Activated CD8-positive, alpha-beta memory T cell treated with anti-CD3 and anti-CD28 coated beads, Interleukin-2, amount 10 ng/mL, durations not matched to agents 7 days and 5 days (primary cell): ENCODE measurements at places on chromosomes 2 and 18. TPM values are rescaled to one million over a fixed set of nuclear protein-coding genes. Genes with fewer than 3 reads are reported as not detected.

Gene PSMA8
- 1.1 TPM for total RNA-seq

Gene IL36A
- not detected for total RNA-seq

Gene GKN2
- not detected for total RNA-seq

Gene DYSF
- 8.9 TPM for total RNA-seq

Gene SLC16A14
- 0.47 TPM for total RNA-seq

Gene GNAL
- total RNA-seq = not detected

Gene AKAIN1
- total RNA-seq = not detected

Gene POTEE
- 0.40 TPM for total RNA-seq

DNA sequence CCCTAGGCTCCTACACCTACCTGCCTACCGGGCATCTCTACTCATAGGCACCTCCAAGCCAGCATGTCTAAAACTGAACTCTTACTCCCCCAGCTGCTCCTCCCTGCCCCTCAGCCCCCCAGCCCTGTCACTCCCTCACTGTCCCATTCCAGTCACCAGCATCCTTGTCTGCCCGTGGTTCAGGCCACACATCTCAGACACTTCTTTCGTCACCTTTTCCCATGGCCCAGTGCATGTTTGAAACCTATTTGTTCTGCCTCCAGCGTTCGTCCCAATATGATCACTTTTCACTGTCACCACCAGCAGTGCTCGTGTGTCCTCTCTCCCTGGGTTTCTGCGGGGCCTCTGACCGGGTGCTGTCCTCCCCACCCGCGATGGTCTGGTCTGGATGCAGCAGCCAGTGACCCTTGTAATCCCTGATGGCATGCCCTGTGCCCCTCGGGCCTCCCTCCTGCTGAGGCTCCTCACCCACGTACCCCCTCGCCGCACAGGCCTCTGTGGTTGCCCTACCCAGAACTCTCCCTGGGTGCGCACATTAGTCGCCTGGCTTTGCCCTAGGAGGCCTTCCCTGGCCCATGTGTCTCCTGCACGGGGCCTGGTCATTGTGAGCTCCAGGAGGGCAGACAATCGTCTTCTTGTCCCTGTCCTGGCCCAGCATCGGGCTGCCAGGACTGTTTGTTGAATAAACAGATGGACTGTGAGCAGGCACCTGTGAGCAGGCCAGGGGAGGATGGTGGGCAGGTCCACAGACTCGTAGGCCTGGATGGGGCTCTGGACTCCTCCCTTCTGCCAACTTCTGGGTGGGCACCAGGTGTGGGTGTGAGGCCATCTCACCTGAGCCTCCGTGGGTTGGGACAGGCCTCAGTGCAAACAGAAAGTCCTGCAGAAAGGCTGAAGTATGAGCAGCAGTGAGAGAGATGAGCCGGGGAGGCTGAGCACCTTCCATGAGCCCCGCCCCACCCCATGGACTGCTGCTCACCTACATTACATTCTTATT, 15.5 kb downstream of the LDLRAD4 start:
- no peaks in the 10 kb centered on the region for H3K27me3 ChIP-seq
- H3K4me3 ChIP-seq = no peak overlapping the region
- no peaks in the 10 kb centered on the region for H3K36me3 ChIP-seq

GRCh38 chr2:74430502-74430901, 9.0 kb downstream of the WDR54 start:
- peaks cover 2% of the 10 kb centered on the region for H3K4me1 ChIP-seq
- DNase-seq = no peak
- no peaks in the 10 kb centered on the region for H3K27me3 ChIP-seq
- no peak overlapping the region for H3K27ac ChIP-seq

GRCh38 chr18:2777241-2777640, 69.6 kb upstream of the EMILIN2 start:
- peaks cover 64% of the 10 kb centered on the region for H3K36me3 ChIP-seq
- H3K27me3 ChIP-seq = no peaks in the 10 kb centered on the region
- H3K4me3 ChIP-seq = no peak overlapping the region
- DNase-seq = no peak
- peaks cover 2% of the 10 kb centered on the region for H3K4me1 ChIP-seq
- no peak overlapping the region for H3K27ac ChIP-seq

GRCh38 chr2:14535156-14535555, 97.4 kb upstream of the LRATD1 start:
- no peaks in the 10 kb centered on the region for H3K27me3 ChIP-seq
- no peak overlapping the region for H3K27ac ChIP-seq
- DNase-seq = no peak
- H3K4me3 ChIP-seq = no peak overlapping the region
- no peaks in the 10 kb centered on the region for H3K4me1 ChIP-seq

DNA sequence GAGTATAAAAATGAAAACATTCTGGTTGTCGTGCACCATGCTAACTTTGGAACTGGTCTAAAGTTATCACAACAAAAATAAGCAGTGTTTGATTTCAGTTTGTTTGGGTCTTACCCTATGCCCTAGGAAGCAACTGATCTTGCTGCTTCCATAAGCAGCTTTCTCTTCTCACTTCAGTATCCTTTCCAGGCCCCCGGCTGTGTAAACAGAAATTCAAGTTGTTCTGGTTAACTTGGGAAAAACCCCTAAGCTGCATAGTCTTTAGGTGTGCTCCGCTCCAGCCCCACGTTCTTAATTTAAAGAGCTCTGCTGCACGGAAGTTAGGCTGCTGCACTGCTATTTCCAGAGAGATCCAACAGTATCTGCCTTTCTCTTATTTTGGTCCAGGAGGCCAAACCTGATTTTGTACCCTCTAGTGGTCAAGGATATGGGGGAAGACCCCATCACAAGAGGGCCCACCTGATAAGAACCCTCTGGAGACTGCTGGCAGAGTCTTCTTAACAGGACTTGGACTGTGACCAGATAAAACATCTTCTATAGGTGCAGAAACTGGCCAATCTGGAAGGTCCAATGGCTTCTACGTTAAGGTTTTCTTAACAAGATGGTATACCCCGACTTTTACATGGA, 69.1 kb downstream of the FEZ2 start:
- no peak overlapping the region for H3K27ac ChIP-seq
- no peak for DNase-seq
- no peaks in the 10 kb centered on the region for H3K36me3 ChIP-seq

DNA sequence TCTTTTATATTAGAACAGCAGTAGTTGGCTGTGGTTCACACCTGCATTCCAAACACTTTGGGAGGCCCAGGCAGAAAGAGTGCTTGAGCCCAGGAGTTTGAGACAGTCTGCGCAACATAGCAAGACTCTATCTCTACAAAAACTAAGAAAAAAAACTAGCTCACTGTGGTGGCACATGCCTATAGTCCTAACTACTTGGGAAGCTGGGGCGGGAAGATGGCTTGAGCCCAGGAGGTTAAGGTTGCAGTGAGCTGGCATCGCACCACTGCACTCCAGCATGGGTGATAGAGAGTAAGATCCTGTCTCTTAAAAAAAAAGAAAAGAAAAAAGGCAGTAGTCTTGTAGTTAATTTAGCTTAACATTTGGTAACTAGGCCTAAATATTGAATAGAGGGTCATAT, 136.6 kb downstream of the AGPS start:
- H3K4me3 ChIP-seq = no peak overlapping the region
- H3K27ac ChIP-seq = no peak overlapping the region
- no peaks in the 10 kb centered on the region for H3K27me3 ChIP-seq
- no peak for DNase-seq
- H3K36me3 ChIP-seq = peaks cover 9% of the 10 kb centered on the region
- H3K4me1 ChIP-seq = peaks cover 8% of the 10 kb centered on the region

- no peak overlapping the region for H3K27ac ChIP-seq
- H3K36me3 ChIP-seq = no peaks in the 10 kb centered on the region
- DNase-seq = no peak
Measured at GRCh38 chr18:58894930-58895329, 30.3 kb downstream of the ZNF532 start.

GRCh38 chr2:134261398-134262131, 7.7 kb downstream of the MGAT5 start:
- no peak overlapping the region for H3K4me3 ChIP-seq
- peaks cover 25% of the 10 kb centered on the region for H3K27me3 ChIP-seq
- H3K27ac ChIP-seq = no peak overlapping the region
- peaks cover 56% of the 10 kb centered on the region for H3K4me1 ChIP-seq

GRCh38 chr2:221517696-221518151, 54.4 kb downstream of the EPHA4 start:
- DNase-seq = peak; percentile 92
- H3K27ac ChIP-seq = no peak overlapping the region
- H3K27me3 ChIP-seq = no peaks in the 10 kb centered on the region
- peaks cover 10% of the 10 kb centered on the region for H3K4me1 ChIP-seq

DNA sequence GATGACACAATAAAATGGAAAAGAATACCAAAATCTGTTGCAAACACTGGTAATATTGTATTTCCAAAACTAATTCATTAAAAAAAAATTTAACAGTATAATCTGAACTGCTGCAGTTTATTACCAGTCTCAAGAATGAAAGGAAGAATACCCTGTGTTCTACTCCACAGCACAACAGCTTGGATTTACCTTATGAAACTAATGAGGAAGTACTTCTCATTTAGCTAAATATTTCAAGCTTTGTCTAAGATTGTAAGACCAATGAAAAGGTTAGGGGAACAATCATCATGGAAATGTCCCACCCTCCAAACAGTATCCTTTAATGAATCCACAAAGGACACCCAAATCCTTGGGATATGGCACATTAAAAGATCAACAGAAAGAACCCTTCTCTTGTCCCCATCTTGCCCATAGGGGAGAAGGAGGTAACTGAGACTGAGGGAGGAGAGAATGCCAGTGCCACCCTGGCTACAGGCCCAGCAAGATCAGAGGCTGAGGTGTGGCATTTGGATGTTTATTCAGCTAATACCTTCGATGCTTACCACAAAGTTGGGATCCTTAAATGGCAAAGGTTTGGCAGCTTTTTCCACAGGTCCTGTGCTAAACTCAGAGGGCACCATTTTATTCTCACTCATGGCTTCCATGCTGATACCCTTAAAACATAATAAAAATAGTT, 17.7 kb downstream of the INO80C start:
- H3K36me3 ChIP-seq = peaks cover 3% of the 10 kb centered on the region
- DNase-seq = no peak
- no peaks in the 10 kb centered on the region for H3K27me3 ChIP-seq

GRCh38 chr2:236287656-236288055, 23.4 kb upstream of the ASB18 start:
- H3K36me3 ChIP-seq = no peaks in the 10 kb centered on the region
- H3K27me3 ChIP-seq = peaks cover 2% of the 10 kb centered on the region
- H3K4me3 ChIP-seq = no peak overlapping the region
- peak; percentile 8 for DNase-seq
- H3K27ac ChIP-seq = no peak overlapping the region

DNA sequence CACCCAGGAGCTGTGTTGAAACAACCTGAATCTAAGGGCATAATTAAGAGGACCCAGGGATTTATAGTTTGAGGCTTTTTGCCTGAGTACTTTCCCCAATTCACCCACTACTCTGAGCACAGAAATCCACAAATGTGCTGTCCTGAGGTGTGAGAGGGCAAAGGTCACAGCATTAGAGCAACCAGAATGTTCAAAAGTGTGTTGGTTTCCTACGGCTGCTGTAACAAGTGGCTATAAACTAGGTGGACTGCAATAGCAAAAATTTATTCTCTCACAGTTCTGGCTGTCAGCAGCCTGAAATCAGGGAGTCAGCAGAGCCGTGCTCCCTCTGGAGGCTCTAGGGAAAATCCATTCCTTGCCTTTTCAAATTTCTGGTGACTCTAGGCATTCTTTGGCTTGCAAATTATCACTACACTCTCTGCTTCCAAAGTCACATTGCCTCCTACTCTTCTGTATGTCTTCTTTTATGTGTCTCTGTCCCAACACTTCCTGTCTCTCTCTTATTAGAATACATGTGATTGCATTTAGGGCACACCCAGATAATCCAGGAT, 91.4 kb upstream of the TACR1 start:
- no peak overlapping the region for H3K4me3 ChIP-seq
- H3K27ac ChIP-seq = no peak overlapping the region
- no peaks in the 10 kb centered on the region for H3K27me3 ChIP-seq
- no peaks in the 10 kb centered on the region for H3K4me1 ChIP-seq
- DNase-seq = no peak
- no peaks in the 10 kb centered on the region for H3K36me3 ChIP-seq

GRCh38 chr18:57249179-57249578, 102.3 kb downstream of the BOD1L2 start:
- H3K27me3 ChIP-seq = no peaks in the 10 kb centered on the region
- DNase-seq = no peak
- H3K4me3 ChIP-seq = no peak overlapping the region
- H3K4me1 ChIP-seq = no peaks in the 10 kb centered on the region
- no peak overlapping the region for H3K27ac ChIP-seq

DNA sequence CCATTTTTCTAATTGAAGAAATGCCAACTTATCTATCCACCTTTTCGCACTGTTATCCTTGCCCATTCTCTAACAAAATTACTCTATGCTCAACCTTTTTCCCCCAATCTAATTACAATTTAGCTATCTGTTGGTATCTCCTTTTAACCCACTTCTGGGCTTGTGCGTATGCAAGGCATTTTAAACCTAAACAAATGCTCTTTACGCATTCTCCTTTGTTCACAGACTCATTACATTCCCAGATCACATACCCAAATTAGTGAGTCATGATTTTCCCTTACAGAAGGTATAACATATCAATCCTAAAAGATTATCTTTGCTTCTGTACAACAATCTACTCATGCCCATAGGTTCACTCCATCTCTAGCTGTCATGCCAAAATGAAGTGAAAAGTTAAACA, 71.7 kb upstream of the LYPD1 start:
- no peaks in the 10 kb centered on the region for H3K36me3 ChIP-seq
- H3K4me1 ChIP-seq = no peaks in the 10 kb centered on the region
- no peak for DNase-seq
- no peak overlapping the region for H3K27ac ChIP-seq
- H3K27me3 ChIP-seq = no peaks in the 10 kb centered on the region
- H3K4me3 ChIP-seq = no peak overlapping the region

DNA sequence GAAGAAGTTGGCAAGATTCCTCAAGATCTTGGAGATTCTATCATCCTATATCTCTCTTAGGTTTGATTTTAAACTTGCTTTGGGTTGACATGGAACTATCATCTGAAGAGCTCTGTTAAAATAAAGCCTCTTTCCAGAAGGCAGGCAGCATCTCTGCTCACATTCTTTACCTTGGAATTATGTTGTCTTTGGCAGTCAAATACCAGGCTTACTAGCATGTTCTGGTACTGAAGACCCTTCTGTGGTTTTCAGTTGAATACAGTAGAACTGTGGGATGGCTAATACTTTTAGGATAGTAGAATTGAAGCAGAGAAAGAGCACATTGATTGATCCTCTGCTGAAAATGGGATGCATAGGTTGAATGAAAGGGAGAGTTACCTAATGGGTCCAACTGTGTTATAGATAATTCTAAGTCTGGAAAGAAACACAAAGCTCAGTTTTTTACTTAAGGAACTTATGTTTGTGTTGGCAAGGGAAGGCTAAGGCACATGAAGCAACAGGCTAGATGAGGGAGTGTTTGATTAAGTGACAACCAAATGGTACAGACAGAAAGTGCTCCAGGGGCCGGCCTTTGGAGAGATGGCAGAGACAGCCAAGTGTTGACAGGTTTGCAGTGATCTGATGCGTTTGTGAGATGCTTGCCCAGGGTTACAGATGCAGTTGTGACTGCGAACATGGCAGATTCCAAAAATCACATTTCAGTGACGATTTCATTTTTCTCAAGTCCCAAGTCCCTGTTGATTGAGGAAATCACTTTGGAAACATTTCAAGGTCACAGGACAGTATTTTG, 397.9 kb downstream of the MEIS1 start:
- no peaks in the 10 kb centered on the region for H3K27me3 ChIP-seq
- H3K4me1 ChIP-seq = no peaks in the 10 kb centered on the region
- no peak overlapping the region for H3K4me3 ChIP-seq
- H3K27ac ChIP-seq = no peak overlapping the region

- H3K4me1 ChIP-seq = no peaks in the 10 kb centered on the region
- H3K27ac ChIP-seq = no peak overlapping the region
- peaks cover 15% of the 10 kb centered on the region for H3K27me3 ChIP-seq
Measured at GRCh38 chr2:18474700-18475099, 85.8 kb downstream of the RDH14 start.

GRCh38 chr18:34746614-34747013, 36.5 kb downstream of the DTNA start:
- no peak overlapping the region for H3K27ac ChIP-seq
- H3K4me1 ChIP-seq = no peaks in the 10 kb centered on the region
- H3K4me3 ChIP-seq = no peak overlapping the region
